ENCODE measurements at places on chromosomes 7 and 10.
A peak's percentile ranks its signal among the peaks of the same experiment; 100 is the strongest.

DNA sequence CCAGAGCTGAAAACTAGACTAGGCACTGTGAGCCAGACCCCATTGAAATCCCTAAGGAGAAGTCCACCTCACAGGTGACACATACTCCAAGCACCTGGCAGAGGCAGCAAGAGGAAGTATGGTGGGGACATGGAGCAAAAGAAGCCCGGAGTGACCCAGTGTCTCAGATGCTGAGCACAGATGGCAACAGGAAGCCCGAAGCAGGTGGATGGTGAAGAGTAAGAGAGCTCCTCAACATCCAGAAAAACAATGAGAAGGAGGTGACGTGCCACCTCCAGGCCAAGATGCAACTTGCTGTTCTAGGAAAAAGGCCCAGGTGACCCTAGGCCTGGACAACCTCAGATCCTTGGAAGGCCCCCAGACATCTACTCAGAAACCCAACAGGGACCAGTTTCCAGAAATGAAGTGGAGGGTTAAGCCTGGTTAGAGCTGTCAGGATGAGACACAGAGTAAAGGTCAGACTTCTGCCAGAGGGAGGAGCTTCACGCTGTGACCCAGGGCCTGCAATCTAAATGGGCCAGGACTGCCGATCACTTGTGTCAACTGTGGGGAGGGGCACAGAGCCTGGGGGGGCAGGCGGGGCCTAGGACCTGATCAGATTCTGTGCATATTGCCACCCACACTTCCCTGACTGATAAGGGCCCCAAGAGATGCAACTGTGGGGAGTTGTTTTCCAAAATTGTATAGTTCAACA, 2.4 kb upstream of the COBL start:
- DNase-seq, result no peak

DNA sequence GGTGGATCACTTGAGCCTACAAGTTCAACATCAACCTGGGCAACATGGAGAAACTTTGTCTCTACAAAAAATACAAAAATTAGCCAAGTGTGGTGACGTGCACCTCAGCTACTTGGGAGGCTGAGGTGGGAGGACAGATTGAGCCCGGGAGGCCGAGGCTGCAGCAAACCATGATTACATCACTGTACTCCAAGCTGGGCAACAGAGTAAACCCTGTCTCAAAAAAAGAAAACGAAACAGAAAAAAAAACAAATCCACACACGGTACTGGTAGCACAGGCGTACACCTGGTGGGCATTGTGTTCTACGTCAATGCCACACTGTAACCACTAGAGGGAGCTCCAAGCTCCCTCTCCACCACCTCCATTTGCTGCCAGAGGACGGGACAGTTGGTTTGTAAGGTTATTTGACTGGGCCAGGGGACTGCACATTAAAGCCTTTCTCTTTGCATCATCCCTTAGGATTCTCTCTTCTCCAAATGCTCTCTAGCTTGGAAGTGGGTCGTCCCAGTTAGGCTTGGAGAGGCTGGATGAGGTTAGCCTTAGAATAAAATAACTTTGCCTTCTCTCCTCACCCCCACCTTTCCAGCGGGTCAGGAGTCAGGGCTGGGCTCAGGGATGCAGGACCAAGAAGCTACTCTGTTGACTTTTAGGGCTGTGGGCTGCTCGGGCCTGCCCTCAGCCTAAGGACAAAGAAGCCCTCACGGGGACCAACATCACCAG, 130.8 kb downstream of the SORBS1 start:
- peak; percentile 15 for DNase-seq

DNA sequence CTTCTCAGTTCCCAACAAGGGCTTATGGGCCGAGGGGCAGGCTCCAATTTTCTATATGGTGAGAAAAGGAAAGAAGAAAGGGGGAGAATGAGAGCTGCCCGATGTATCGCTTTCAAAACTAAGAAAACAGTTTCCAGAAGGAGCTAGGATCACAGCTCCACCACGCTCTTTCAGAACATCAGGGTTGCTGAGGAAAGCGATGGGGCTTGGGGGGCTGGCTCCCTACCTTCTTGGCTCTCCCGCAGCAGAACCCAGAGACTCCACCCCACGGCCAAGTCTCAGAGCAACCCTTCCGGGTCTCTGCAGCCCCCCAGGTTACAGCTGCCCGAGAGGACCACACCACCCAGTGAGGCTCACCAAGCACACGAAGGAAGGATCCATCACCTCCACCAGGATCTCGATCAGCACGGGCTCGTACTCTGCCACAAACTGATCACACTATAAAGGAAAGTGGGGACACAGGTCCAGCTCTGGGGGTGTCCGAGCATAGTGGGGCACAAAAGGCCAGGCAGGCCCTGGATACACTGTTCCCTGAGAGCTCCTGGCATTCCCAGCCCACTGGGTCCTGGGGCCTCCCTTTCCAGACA, 32.3 kb downstream of the PSAP start:
- no peak for DNase-seq

DNA sequence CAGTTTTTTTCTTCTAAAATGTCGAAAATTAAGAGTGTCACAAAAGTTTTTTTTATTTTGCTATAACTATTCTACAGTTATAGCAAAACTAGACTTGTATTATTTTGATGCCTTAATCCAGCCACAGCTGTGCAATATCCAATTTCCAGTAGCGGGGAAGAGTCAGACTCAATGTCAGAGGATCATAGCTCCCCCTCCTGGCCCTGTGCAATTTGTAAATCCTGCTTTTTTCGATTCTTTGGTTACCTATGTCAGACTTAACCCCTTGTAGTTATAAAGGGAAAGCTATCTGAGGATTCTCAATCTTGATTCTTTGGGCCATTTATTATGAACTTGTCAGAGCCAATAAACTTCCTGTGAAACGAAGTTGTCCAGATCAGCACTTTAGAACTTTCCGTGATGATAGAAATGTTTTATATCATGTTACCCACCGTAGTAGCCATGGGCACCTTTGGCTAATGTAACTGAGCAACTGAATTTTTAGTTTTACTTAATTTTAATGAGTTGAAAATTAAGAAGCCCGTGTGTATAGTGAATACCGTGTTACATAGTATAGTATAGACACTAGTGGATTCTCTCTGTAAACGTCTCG, 87.7 kb upstream of the PRKCQ start:
- no peak for DNase-seq

DNA sequence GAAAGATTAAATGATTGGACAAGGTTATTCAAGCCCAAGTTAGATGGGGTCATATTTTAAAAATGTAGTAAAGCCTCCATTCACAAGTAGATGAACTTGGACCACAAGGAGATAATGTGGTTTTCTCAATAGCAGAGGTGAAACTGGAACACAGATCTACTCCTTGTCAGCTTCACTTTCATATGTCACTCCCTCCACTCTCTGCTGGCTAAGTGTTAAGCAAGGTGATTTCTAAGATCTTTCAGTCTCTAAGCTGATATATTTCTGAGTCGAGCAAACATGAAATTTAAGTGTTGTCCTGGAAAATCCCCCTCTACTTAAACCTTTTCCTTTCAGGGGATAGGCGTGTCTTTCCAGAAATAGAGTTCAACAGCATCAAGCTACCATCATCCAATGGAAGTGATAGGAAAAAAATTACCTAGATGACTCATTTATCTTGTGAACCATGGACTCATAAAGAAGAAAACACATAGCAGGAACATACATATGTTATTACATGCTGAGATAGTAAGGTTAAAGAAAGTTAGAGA, 275.0 kb downstream of the PTEN start:
- no peak for DNase-seq

GRCh38 chr10:58638388-58638787, 125.7 kb downstream of the BICC1 start:
- no peak for DNase-seq

GRCh38 chr7:6276911-6277408, 4.5 kb upstream of the CYTH3 start:
- DNase-seq, result no peak

DNA sequence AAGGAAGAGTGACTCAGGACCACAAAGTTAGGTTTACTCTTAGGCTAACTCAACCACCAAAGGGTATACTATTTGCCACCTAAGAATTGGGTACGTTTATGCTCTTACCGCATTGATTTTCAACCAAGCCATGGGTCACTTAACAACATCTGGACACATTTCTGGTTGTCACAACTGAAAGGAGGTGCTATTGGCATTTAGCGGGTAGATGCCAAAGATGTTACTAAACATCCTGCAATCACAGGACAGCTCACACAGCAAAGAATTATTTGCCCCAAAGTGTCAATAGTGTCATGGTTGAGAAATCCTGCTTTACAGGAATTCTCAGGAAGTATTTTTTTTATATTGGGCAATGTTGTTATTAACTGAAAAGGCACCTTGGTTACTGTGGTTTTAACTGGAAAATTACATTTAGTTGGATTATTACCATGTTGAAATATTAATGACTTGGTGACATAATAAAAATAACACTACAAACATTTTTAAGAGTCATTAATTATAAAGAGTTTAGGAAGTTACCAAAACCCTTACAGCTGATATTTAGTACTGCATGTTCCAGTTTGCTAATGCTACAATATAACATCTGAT, 185.0 kb upstream of the TMEM196 start:
- peak; percentile 99 for DNase-seq

DNA sequence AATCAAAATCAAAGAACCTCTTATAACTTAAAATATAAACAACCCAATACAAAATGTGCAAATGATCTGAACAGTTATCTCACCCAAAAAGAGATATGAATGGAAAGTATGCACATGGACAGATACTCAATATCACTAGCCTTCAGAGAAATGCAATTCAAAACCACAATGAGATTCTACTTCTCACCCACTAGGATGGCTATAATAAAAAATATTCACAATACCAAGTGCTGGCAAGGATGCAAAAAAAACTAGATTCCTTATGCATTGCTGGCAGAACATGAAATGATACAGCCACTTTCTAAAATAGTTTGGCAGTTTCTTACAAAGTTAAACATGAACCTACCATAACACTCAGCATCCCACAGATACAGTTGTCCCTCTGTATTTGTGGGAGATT, 130.1 kb upstream of the LRRN3 start:
- DNase-seq, result no peak

DNA sequence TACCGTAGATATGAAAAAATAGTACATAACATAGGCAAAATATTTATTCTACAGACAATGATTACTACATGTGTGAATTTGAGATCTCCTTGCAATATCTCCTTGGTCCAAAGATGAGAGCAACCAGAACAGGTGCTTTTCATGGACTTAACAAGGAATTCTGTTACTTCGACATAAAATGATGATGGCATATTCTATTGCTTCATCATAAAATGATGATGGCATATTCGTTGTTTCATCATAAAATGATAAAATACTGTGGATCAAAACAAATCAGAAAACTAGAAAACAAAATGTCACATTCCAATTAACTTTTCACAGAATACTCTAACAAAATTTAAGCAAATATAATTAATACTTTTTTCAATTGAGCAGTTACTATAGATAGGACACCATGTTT, 4.8 kb downstream of the OSBPL3 start:
- no peak for DNase-seq

GRCh38 chr10:110218632-110219031, 11.2 kb downstream of the MXI1 start:
- DNase-seq, result no peak

DNA sequence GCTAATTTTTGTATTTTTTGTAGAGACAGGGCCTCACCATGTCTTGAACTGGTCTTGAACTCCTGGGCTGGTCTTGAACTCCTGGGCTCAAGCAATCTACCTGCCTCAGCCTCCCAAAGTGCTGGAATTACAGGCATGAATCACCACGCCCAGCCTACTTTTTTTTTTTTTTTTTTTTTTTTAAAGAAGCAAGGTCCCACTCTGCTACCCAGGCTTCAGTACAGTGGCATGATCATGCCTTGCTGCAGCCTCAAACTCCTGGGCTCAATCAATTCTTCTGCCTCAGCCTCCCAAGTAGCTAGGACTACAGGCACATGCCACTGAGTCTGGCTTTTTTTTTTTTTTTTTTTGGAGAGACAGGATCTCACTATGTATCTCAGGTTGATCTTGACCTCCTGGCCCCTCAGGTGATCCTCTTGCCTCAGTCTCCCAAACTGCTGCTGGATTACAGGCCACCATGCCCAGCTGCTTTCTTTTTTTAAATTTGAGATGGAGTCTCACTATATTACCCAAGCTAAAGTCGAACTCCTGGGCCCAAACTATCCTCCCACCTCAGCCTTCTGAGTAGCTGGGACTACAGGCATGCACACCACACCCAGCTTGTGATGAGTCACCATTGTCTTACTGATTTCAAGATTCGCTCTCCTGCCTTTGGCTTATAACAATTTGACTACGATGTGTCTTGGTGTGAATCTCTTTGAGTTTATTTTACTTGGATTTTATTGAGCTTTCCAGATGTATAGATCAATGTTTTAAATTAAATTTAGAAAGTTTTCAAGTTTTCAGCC, 9.0 kb downstream of the RPEL1 start:
- DNase-seq, result no peak

- DNase-seq, result no peak
Measured at GRCh38 chr10:46285966-46286620, 704 bp upstream of the ANTXRL start.

DNA sequence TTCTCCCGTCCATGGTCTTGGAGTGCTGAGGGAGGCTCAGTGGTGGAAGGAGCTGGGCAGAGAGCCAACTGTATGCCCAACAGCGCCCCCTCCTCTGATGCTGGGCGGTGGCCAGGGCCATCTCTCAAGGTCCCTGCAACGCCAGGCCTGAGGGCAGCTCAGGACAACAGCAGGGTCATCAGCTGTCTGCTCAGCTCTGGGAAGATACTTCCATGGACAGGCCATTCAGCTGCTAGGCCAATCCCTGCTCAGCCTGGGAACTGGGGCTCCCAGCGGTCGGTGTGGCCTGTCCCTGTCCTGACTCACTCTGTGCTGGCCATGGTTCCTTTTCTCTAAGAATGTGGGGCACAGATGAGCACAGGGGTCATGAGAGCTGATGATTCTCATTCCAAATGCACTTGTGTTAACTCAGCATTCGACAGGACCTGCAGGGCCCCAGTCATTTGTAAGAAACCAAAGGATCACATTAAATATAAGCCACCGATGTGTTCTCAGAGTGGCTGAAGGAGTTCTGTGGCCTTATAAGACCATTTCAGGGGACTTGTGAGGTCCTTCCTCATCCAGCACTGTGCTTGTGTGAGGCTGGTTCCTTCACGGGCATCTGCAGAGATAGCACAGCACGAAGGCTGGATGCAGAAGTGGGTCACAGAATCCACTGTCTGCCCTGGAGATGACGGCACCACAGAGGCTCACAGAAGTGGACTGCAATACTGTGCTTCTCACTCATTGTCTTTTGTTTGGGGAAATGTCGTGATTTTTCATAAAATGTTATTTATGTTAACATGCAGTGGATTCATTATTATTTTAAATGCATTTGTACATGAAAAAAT, 73.0 kb downstream of the ADCY1 start:
- DNase-seq, result no peak

- DNase-seq, result no peak
Measured at GRCh38 chr10:104707602-104708459, 66.7 kb downstream of the SORCS3 start.

- no peak for DNase-seq
Measured at GRCh38 chr10:114482480-114483304, 78.4 kb upstream of the AFAP1L2 start.
